ENCODE measurements at places on chromosomes 11 and 22.

GRCh38 chr22:26550498-26551033, 38.3 kb upstream of the TFIP11 start:
- H3K27ac ChIP-seq, result peak overlapping the region; percentile 73
- H3K4me1 ChIP-seq, result peaks cover 16% of the 10 kb centered on the region
- peak; percentile 52 for DNase-seq
- no peak overlapping the region for H3K4me3 ChIP-seq

DNA sequence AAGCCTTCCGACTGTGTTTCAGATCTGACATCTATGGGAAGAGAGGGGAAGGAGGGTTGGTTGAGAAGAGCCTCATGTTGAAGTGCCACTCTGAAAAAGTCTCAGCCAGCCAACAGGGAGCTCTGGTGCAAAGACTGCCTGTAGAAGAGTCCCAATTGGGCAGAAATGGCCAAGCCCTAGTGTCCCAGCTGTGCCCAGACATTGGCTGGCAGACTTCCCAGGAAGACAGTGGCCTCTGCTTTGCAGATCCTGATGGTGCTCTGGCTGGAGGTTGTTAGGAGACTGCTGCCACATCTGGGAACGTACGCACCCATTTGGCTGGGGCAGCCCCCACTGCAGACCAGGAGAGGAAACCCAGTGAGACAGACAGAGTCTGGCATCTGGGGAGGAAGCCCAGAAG, 3.2 kb upstream of the PLA2G3 start:
- no peak overlapping the region for H3K4me3 ChIP-seq
- DNase-seq, result no peak
- H3K36me3 ChIP-seq, result no peaks in the 10 kb centered on the region
- H3K4me1 ChIP-seq, result peaks cover 7% of the 10 kb centered on the region
- H3K27me3 ChIP-seq, result peaks cover 4% of the 10 kb centered on the region
- peak overlapping the region; percentile 26 for H3K27ac ChIP-seq

GRCh38 chr11:67504950-67505581, at the start of gene PITPNM1:
Gene PITPNM1, minus strand, starts transcription at chr11:67505363. Its CDS starts 1,183 bp downstream, at chr11:67504180.
- H3K27ac ChIP-seq, result peak within 1 kb of the TSS; percentile 92
- no peaks in the 10 kb centered on the region for H3K36me3 ChIP-seq
- peaks cover 43% of the 10 kb centered on the region for H3K4me1 ChIP-seq
- peak; percentile 88 for DNase-seq
- no peaks in the 10 kb centered on the region for H3K27me3 ChIP-seq

DNA sequence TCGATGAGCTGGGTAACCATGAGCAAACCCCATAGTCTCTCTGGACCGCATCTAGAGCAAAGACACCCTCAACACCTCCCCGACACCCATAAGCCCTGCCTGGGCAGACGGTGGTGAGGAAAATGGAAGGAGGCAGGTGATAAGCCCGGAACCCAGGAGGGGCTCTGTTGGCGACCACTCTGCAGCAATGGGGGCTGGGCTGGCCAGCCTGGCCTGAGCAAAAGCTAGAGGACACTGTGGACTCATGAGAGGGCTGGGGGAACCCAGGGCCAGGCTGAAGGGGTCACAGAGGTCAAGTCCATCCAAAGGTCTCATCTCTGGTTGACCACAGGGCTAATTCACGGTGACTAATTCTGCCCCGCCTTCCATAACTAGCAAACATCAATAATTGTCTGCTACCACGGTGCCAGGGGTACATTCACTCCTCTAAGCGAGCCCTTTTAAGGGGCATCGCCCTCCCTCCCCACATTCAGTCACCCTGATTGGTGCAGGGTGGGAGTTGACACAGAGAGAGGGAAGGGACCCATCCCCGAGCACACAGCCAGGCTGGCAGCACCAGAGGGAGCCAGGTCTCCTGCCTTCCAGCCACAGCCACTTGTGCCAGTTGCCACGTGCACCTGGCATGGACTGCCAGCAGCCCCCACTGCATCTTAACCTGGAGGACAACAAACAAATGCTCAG, 4.0 kb downstream of the PYGM start:
- H3K27ac ChIP-seq, result no peak overlapping the region
- H3K36me3 ChIP-seq, result peaks cover 49% of the 10 kb centered on the region
- H3K27me3 ChIP-seq, result no peaks in the 10 kb centered on the region
- DNase-seq, result peak; percentile 62

- H3K4me3 ChIP-seq, result no peak overlapping the region
- peaks cover 40% of the 10 kb centered on the region for H3K36me3 ChIP-seq
- H3K27ac ChIP-seq, result no peak overlapping the region
- H3K4me1 ChIP-seq, result peaks cover 19% of the 10 kb centered on the region
- H3K27me3 ChIP-seq, result no peaks in the 10 kb centered on the region
- DNase-seq, result peak; percentile 57
These were observed 29.8 kb downstream of the TBC1D22A start for GRCh38 chr22:46792061-46792796.

- DNase-seq, result peak; percentile 62
- peaks cover 38% of the 10 kb centered on the region for H3K36me3 ChIP-seq
- no peaks in the 10 kb centered on the region for H3K27me3 ChIP-seq
- H3K4me3 ChIP-seq, result peak overlapping the region; percentile 93
- peaks cover 52% of the 10 kb centered on the region for H3K4me1 ChIP-seq
These were observed 1.1 kb downstream of the CBX6 start for GRCh38 chr22:38870791-38871359.

DNA sequence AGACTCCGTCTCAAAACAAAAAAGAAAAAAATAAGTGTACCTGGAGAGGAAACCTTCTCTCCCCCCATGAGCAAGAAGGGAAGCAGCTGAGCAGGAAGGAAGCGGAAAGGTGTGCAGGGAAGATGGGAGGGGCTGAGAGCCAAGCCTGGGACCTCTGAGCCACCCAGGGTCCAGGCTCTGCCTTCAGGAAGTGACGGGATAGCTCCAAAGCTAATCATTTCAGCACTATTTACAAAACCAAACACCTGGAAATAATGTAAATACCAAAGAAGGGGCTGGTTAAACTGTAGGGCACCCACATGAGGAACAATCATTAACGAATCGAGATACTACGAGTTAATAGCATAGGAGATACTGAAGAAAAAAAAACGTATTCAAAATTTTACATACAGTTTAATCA, 27.9 kb downstream of the ARRB1 start:
- no peaks in the 10 kb centered on the region for H3K36me3 ChIP-seq
- no peak for DNase-seq
- no peaks in the 10 kb centered on the region for H3K27me3 ChIP-seq
- H3K4me3 ChIP-seq, result no peak overlapping the region
- H3K4me1 ChIP-seq, result peaks cover 31% of the 10 kb centered on the region

GRCh38 chr11:67516806-67517205, 6.4 kb downstream of the CABP2 start:
- no peak overlapping the region for H3K4me3 ChIP-seq
- H3K4me1 ChIP-seq, result no peaks in the 10 kb centered on the region
- no peak for DNase-seq
- H3K36me3 ChIP-seq, result no peaks in the 10 kb centered on the region
- H3K27ac ChIP-seq, result no peak overlapping the region

- no peak overlapping the region for H3K27ac ChIP-seq
- no peaks in the 10 kb centered on the region for H3K36me3 ChIP-seq
- peaks cover 26% of the 10 kb centered on the region for H3K4me1 ChIP-seq
- H3K4me3 ChIP-seq, result no peak overlapping the region
These were observed 28.2 kb downstream of the SIK3 start for GRCh38 chr11:117070016-117070415.

GRCh38 chr22:37439347-37439746, 12.1 kb upstream of the ELFN2 start:
- H3K4me3 ChIP-seq, result no peak overlapping the region
- DNase-seq, result no peak
- H3K4me1 ChIP-seq, result no peaks in the 10 kb centered on the region
- peaks cover 49% of the 10 kb centered on the region for H3K27me3 ChIP-seq
- no peak overlapping the region for H3K27ac ChIP-seq

- H3K4me1 ChIP-seq, result no peaks in the 10 kb centered on the region
- DNase-seq, result no peak
These were observed 263.5 kb upstream of the CCDC179 start for GRCh38 chr11:23123753-23124152.

DNA sequence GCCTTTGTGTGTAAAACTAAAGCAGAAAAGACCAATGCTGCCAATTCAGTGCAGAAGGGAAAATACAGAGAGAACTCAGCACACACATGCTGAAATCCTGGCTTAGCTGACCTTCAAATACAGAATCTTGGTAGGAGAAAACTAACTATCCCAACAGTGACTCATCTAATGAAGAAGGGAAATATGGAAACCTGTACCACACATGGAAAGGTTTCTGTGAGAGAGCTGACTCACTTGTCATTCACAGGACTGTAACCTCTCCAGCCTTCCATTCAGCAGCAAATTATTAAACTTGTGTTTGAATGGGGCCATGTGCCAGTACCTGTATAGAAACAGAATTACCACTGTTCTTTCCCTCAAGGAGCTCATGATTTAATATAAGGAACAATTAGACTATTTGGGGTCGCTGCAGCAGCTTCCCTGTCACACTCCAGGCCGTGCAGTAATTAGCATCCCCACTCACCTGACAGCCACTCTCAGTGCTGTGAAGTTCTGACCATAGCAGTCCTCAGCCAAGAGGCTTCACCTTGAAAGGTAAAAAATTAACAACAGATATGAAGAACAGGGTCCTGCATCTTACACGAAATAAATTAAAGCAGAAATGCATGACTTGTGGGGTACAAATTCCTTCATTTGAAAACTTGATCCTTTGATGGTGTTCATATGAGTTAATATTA, 53.9 kb downstream of the MSANTD4 start:
- H3K27me3 ChIP-seq, result no peaks in the 10 kb centered on the region
- no peak for DNase-seq
- H3K4me3 ChIP-seq, result no peak overlapping the region
- no peaks in the 10 kb centered on the region for H3K4me1 ChIP-seq
- no peaks in the 10 kb centered on the region for H3K36me3 ChIP-seq

DNA sequence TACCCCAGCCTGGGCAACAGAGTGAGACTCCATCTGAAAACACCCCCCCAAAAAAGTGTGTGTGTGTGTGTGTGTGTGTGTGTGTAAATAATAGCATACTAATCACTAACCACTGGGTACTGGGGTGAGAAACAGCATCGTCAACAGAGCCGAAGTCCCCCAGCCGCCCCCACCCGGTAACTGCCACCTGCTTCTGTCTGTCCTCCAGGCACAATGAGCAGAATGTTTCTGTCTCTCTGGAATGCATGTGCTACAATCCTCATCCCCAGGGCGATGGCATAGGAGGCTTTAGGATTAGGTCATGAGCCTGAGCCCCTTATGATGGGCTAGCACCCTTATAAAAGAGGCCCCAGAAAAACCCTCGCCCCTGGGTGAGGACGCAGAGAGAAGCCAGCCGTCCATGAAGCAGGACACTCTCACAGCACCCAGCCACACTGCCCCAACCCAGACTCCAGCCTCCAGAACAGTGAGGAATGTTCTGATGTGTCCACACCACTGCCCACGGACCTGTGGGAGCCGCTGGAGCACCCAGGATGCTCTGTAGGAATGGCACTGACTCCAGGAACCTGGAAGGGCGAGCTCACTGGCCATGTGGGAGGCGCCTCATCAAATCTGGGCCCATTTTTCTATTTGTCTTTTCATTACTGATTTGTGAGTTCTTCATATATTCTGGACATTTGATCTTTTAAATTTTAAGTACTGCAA, 9.9 kb downstream of the TTLL8 start:
- no peak overlapping the region for H3K27ac ChIP-seq
- peaks cover 35% of the 10 kb centered on the region for H3K27me3 ChIP-seq
- H3K4me3 ChIP-seq, result no peak overlapping the region
- no peak for DNase-seq

DNA sequence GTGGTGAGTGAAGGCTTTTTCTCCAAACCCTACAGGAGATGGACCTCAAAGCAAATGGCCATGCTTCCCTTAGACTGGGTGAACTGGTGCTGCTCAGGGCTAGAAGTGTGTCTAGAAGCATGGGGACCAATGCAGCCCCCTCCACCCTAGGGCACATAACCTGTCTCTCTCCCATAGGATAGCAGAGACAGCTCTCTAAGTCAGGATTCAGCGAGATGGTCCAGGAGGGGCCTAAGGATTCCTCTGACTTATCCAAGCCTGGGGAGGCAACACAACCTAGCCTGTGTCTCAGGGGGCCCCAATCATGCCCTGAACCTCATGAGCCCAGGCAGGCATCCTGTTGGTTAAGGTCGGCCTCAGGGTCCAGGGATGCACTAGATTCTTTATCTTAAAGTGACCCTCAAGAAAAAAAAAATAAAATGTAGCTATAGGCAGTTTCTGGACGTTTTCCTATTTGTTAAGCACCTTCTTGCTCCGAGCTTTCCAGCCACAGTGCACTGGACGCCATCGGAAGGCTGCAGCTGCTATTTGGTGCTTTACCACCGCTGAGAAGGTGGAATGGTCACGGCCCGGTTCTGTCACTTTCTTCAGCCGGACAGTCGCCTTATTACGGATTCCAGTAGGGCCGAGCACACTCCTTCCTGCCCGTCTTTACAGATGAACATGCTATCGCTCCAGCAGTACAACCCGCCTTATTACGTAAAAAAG, 5.0 kb upstream of the CCND1 start:
- no peak for DNase-seq
- peak overlapping the region; percentile 42 for H3K4me3 ChIP-seq
- peak overlapping the region; percentile 27 for H3K27ac ChIP-seq

DNA sequence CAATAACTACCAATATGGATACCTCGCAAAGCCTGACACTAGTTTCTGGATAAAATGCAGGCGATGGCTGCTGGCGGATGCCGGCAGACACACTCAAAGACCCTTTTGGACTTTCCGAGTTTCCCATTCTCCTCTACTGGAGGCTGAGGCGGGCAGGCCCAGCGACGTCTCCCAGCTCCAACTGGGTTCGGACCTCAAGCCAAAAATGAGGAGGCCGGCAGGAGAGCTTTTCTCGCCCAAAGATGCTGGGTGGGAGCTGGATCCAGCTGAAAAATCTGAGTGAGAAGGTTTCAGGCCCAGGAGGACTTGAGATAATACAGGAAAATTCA, 428 bp upstream of the FEZ1 start:
- no peaks in the 10 kb centered on the region for H3K36me3 ChIP-seq
- DNase-seq, result no peak
- H3K27me3 ChIP-seq, result no peaks in the 10 kb centered on the region
- H3K27ac ChIP-seq, result peak overlapping the region; percentile 72
- peak overlapping the region; percentile 82 for H3K4me3 ChIP-seq

- DNase-seq, result no peak
- H3K36me3 ChIP-seq, result peaks cover 84% of the 10 kb centered on the region
- H3K4me3 ChIP-seq, result no peak overlapping the region
These were observed 27.3 kb downstream of the MAFF start for GRCh38 chr22:38228873-38229740.
